ENCODE measurements at places on chromosomes 7 and 10.

DNA sequence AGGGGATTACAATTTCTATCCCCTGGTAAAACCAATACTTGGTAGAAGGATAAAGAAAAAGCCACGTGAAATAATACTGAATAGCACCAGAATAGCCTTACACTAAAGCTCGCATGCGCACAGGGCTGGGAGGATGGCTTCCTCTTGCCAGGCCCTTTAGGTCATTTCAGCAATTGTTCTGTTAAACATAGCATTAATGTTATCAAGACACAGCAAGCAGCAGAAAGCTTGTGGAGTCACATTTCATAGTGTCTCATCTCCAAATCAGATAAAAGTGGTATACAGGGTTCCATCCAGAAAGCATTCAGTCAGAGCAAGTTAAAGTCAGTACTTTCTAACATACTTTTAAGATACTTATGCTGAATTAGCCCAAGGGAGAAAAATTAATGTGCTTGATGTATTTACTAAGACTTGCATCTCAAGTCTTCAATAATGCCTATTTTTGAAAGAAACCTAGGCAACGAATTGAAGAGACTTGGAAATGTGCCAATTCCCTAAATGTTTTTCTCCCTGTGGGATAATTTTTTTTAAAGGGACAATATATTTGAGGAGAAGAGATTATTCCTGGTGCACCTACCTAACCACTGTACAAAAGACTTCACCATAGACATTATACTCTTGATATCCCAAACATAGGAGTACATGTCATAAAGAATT lies 14.3 kb upstream of the NPM3 start:
- no peak for DNase-seq

GRCh38 chr10:88886557-88886956 lies 6.5 kb downstream of the STAMBPL1 start:
- DNase-seq, result no peak

- DNase-seq, result no peak
Measured at GRCh38 chr10:61399406-61399805, 53.8 kb downstream of the TMEM26 start.

DNA sequence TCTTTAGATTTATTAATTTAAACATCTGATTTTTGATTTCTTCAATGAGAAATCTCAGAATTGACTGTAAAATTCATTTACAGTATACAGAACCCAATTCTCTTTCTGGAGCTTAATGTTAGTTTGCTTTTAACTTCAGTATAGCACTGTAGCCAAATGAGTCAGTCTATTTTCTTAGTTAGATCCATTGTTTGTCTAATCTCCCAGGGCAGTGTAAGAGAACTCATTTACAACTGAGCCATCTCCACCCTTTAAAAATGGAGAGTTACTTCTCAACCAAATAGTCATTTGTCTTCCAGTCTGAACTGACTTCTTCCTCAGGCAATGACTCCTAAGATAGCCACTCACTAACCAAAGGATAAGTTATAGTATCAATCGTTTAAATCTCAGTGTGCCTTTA lies 3.0 kb upstream of the WNT2 start:
- no peak for DNase-seq

- DNase-seq, result no peak
Measured at GRCh38 chr10:10626734-10627133, 390.9 kb upstream of the CELF2 start.

DNA sequence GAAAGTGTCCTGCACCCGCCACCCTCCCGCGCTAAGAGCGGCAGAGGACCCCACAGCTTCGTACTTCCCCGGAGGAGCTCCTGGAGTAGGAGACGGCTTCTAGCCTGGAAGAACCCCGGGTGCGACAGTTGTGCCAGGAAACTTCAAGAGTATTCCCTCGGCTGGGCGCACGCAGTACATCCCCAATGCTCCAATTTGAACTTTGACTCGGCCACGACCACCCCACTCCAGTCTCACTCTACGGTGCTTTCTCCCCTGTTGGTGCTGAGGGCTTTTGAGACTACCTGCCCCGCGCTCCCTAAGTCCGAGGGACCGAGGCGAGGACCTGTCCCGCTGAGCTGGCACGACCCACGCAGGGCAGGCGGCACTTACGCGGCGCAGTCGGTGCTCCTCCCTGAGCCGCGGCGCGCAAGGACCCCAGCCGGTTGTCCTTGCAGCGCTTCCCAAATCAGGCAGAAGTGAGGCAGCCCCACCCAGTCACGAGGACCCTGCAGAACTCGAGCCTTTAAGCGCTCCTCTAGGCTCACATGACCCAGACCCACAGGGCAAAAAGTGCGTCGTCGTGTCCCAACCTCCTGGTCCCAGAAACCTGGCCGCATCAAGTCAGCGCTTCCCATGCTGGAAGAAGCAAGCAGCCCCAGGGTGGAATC lies at the start of gene CPVL:
CPVL (minus strand) TSS at position 481 of the 650 bp plus-strand sequence. CDS start 25,476 bp downstream, outside the sequence.
- DNase-seq, result no peak

GRCh38 chr7:69434398-69434815 lies 163.9 kb upstream of the AUTS2 start:
- DNase-seq, result peak; percentile 5

DNA sequence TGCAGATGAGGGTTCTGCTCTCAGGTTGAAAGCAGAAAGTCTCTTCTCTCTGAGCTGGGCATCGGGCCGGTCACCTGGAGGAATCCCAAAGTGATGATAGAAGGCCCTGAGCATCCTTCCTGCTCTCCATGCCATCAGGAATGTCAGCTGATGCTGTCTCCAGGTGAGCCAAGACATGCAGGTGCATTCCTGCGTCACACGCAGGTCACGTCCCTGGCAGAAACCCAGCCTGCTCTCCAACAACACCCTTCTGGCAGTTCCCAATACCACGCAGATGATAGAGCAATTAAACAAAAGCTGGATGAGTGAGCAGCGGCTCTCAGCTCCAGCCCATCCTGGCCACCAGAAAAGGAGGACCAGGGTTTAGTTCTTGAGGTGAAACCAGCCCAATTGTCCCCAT lies 6.9 kb upstream of the WIPI2 start:
- DNase-seq, result no peak
